Omental fat pad (tissue), 4 donors: ENCODE measurements at places on chromosomes 2 and 18. TPM values are rescaled to one million over a fixed set of nuclear protein-coding genes. Genes with fewer than 3 reads are reported as not detected.

GRCh38 chr2:6944555-6944954 is 27.3 kb downstream of the RNF144A start:
- DNase-seq = no peak

- no peak for DNase-seq
These were observed 145.5 kb upstream of the OSR1 start for GRCh38 chr2:19503915-19504314.

GRCh38 chr18:47936952-47937351 is 6.5 kb upstream of the SMAD2 start:
- no peak for DNase-seq

DNA sequence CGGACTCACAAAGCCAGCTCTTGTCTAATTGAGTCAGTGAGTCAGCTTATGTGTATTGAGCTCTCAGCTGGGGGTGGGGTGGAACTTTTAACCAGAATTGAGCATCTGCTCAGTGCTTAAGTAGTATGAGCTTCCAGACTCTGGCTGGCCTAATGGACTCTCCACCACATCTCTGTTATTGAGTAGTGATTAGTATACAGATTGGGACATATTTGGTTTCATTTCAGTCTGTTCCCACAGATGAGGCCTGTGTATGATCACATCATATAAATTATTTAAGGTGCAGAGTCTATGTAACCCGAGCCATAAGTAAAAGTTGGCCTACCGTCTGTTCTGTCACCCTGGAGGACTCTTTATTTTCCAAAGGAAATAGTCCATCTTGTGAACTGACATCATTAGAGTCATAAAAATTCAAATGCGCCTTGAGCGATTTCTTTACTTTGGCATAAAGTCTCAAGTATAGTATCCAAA is 152.1 kb downstream of the THSD7B start:
- no peak for DNase-seq

DNA sequence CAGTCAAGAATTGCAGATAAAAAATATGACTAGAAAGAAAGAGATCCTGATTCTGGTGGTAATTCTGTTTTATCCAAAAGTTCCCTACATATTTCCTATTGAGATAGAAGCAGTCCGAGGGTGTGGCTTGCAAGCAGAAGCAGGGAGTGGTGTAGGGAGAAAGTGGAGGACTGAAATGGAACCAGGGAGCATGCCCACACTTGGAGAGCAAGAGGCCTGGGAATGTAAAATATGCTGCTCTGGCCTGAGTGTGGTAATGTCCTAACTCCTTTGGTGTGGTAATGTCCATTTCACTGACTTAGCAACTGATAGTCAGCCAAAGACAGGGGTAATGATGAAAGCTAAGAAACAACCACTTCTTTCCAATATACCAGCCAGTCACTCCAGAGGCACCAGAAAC is 30.1 kb upstream of the FMNL2 start:
- no peak for DNase-seq

- DNase-seq = no peak
These were observed 238.3 kb upstream of the TRIB2 start for GRCh38 chr2:12478151-12479064.

DNA sequence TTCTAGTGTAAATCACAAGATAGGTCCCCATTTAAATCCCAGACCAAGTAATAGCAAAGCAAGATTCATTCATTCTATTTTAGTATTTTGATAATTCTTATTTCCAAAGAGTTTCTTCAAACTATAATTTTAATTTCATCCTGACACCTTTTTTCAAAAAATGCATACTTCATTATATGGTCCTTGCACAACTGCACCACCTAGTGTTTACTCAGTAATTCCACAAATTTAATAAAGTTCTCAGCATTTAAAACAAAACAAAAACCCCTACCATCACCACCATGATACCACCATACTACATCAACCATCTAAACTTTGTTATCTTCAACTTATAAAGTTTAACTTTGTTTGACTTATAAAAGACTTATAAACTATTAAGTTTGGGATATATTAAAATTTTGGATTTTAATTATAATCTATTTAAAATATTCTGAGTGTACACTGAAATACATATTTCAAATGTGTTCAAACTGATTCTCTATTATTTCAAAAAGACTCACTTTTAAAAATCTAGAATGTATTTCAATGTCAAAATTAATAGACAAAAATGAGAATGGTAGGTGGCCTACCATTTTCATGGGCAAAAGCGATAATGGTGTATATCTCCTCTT is 44.2 kb downstream of the WDPCP start:
- no peak for DNase-seq

GRCh38 chr18:63627819-63628218 is 16.2 kb downstream of the SERPINB4 start:
- DNase-seq = no peak

- no peak for DNase-seq
These were observed 62.6 kb upstream of the SGPP2 start for GRCh38 chr2:222361787-222362186.

GRCh38 chr2:85601771-85602475 is 575 bp downstream of the TMEM150A start:
- no peak for DNase-seq

GRCh38 chr2:75047992-75048625 is 89.7 kb downstream of the POLE4 start:
- no peak for DNase-seq

DNA sequence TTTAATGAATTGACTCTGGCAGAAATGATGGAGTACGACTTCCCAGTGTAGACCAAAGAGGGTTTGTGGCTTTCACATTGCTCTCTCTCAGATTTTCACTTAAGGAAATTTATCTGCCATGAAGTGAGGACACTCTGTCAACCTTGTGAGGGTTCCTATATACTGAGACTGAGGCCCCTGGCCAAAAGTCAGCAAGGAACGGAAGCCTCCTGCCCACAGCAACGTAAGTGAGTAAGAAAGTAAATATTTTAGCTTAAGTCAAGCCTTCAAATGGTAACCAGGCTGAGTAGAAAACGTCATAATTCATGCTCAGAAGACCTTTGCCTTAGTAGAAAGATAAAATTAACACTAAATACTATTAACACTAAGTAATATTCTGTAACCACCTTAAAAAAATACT is 1080.5 kb upstream of the ACVR2A start:
- DNase-seq = no peak

GRCh38 chr2:23926290-23926749 is 603 bp downstream of the ATAD2B start:
- peak; percentile 29 for DNase-seq

DNA sequence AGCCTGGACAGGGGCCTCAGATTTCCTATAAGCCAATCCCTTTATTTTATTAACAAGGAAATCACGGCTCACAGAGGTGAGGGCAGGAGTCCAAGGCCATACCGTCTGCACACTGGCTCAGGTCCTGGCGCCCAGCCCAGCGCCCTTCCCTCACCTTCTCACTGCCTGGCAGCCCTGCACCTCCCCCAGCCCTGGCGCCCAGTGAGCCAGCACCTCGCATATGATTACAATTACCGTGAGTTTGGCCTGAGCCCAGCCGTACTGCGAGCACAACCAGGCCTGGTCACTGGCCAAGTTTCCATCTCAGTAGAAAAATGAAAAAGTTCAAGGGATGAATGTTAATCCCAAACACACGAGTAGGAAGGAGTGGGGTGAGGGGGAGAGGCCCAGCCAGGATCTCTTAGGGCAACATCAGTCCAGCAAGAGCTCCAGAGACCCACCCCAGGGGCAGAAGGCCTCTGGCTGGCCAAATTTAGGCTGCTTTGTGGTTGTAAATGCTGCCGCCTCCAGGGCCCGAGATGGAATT is 68.4 kb downstream of the MCFD2 start:
- peak; percentile 84 for DNase-seq

DNA sequence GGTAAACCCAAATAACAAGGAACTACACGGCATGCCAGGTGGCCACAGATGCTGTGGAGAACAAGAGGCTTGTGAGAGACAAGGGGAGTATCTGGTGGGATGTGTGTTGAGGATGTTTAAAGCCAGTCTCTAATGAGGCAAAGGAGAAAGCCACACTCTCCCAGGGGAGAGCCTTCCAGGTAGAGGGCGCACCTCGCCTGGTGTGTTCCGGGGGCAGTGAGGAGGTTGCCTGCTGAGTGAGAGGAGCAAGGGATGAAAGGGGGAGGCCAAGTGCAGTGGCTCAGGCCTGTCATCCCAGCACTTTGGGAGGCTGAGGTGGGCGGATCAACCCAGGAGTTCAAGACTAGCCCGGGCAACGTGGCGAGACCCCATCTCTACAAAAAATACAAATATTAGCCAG is 16.2 kb downstream of the SAG start:
- no peak for DNase-seq

DNA sequence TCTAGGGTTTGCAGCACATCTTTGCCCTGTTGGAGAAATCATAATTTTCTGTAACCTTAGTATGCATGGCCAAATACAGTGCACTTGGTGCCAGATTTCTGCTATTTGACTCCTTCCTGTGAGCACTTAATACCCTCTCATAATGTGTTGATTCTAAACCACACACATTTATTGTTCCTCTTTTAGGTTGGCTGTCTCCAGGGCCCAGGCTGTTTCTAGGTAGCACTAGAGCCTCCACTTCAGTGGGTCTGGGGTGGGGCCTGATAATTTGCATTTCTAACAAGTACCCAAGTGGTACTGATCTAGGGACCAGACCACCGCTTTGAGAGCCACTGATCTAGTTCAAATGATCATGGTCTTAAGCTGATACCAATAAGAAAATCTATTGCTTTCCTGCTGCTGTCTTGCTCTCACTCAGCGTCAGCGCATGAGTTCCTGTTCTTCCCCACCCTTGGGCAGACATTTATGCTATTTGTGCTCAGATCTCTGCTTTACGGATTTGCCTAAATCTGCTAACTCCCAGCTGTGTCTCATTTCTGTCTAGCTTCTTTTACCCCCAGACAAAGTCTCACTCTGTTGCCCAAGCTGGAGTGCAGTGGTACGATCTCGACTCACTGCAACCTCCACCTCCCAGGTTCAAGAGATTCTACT is 7.4 kb downstream of the PTRHD1 start:
- DNase-seq = no peak

DNA sequence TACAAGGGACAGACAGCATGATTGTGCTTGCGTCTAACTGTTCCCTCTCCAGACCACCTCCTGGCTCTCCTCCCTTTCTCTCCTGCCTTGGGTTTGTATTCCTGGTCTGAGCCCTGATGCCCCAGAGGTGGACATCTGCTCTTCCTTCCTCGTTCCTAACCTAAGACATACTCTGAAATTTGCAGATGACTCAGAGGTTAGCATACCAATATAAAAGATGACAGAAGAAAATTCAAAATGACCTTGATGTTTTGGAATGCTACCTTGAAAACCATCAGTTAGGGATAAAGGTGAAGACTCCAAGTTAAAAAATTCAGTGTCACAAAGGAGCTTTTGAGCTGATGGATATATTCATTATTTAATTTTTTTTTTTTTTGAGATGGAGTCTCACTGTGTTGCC is 12.9 kb downstream of the SMYD1 start:
- DNase-seq = no peak

GRCh38 chr2:68391869-68392268 is 26.8 kb downstream of the PLEK start:
- no peak for DNase-seq

- no peak for DNase-seq
These were observed 56.3 kb downstream of the GLI2 start for GRCh38 chr2:120791962-120792297.

GRCh38 chr18:22510697-22511096 is 93.0 kb upstream of the CTAGE1 start:
- no peak for DNase-seq

- DNase-seq = no peak
These were observed 440.7 kb downstream of the THSD7B start for GRCh38 chr2:137206069-137206468.

DNA sequence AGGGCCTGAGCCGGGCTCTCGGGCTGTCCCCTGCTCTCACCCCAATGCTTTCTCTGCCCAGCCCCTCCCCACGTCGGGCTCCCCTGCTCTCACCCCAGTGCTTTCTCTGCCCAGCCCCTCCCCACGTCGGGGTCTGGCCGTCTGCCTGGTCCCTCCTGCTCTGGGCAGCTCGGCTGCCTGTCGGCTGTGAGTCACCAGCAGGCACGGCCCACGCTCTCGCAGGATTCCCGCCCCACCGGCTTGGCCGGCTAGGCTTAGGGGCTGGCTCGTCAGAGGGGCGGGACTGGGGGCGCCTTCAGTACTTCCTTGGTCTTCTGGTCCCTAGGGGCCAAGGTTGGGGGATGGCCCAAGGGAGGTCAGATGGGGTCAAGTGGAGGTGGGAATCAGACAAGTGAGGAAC is 3.3 kb downstream of the BOK start:
- peak; percentile 45 for DNase-seq

- no peak for DNase-seq
These were observed 256.7 kb upstream of the FN1 start for GRCh38 chr2:215692387-215693079.

DNA sequence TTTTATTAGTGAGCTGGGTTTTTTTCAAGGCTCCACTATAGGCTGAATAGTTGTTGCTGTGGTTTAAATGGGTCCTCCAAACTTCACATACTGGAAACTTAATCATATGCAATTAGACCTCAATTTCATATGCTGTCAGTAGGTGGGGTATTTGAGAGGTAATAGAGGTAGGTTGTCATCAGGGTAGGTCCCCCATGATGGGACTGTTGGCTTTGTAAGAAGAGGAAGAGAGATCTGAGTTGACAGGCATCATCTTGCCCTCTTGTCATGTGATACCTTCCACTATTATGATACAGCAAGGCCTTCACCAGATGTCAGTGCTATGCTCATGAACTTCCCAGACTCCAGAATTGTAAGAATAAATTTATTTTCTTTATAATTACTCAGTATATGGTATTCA is 819.4 kb downstream of the LRP1B start:
- DNase-seq = no peak

The ID2 gene
- 165 TPM for total RNA-seq

The OSBPL6 gene
- total RNA-seq = 1.2 TPM

The DES gene
- 39.4 TPM for total RNA-seq

The TMEM169 gene
- total RNA-seq = 1.6 TPM

The CCDC138 gene
- 1.7 TPM for total RNA-seq

The TYMS gene
- 6.4 TPM for total RNA-seq

The UGT1A8 gene
- total RNA-seq = not detected

The SPEG gene
- total RNA-seq = 28.9 TPM

The PMAIP1 gene
- total RNA-seq = 2.8 TPM

The OXER1 gene
- total RNA-seq = 0.65 TPM

The INHBB gene
- total RNA-seq = 41.4 TPM

The DOK6 gene
- total RNA-seq = 0.19 TPM

The OR6B2 gene
- total RNA-seq = not detected

The ANKRD29 gene
- 8.3 TPM for total RNA-seq

The ST6GAL2 gene
- total RNA-seq = 0.79 TPM

The HOXD8 gene
- total RNA-seq = 3.7 TPM

The RBM43 gene
- total RNA-seq = 11.3 TPM

The MROH2A gene
- total RNA-seq = not detected
